Putamen (tissue), 1 donor: ENCODE measurements at places on chromosomes 13 and 19.

GRCh38 chr13:43822969-43823368 lies 36.2 kb upstream of the ENOX1 start:
- no peak for DNase-seq

- DNase-seq: peak; percentile 16
These were observed 237.4 kb downstream of the RGCC start for GRCh38 chr13:41694545-41695301.

GRCh38 chr13:23679220-23679619 lies 109.0 kb downstream of the TNFRSF19 start:
- DNase-seq: no peak

DNA sequence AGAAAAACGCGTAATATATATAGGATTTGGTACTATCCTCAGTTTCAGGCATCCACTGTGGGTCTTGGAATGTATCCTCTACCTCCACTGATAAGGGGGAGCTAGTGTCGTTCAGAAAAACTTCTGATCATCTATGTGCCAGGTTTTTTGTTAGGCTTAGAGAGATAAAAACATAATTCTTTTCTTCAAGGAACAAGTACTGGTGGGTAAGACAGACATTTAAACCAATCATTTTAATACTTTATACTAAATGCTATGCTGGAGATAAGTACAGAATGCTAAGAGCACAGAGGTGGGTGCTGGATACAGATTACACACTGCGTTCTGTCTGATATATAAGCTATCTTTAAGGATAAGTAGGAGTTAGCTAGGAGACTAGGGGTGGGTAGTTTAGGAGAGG lies 166.1 kb downstream of the PDS5B start:
- DNase-seq: peak; percentile 5

DNA sequence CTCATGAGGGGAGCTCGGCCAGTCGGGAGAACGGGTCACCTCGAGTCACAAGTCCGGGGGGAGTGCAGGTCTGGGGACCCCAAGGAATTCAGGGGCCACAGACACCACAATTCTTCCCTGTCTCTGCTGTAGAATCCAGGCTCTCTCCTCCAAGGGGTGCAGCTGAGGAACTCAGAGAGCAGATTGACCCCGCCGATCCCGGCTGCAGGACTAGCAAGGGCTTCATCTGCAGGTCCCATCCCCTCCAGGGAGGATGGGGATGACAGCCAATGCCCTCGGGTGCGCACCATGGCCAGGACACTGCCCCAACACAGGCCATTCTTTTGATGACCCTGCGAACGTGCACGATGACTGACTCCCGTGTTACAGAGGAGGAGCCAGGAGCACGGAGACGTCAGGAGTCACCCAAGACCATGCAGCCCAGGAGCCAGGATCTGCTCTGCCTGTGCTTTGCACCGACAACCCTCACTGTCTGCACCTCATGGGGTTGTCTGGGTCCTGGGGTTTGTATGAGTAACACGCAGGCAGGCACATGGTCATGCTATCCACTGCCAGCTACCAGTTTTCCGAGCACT lies 48.5 kb upstream of the TUBGCP3 start:
- DNase-seq: no peak

- DNase-seq: no peak
These were observed 415.3 kb downstream of the IRS2 start for GRCh38 chr13:109371066-109371465.

DNA sequence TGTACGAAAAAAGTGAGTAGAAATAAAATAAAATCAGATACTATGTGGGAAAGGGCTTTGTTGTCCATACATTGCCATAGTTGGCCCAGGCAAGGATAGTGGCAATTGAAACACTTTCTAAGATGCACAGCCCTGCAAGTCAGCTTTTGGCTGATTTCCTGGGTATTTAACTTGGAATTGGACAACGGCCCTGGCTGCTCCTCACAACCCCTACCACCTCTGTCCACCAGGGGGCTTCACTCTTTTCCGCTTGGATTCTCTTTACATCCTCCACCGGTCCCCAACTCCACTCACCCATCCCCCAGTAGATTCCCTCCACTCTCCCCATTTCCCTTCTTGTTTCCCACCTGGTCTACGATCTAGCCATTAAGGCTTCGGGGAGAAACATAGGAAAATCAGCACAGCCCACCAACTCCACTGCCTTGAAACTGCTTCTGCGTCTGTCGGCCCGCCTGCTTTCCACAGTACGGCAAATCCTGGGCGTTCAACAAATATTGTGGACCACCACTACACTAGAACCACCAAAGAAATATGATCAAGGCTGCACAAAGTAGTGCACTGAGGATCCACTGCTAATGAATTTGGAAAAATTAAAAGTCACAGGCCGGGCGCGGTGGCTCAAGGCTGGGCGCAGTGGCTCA lies 48.6 kb upstream of the GTF3A start:
- peak; percentile 15 for DNase-seq

DNA sequence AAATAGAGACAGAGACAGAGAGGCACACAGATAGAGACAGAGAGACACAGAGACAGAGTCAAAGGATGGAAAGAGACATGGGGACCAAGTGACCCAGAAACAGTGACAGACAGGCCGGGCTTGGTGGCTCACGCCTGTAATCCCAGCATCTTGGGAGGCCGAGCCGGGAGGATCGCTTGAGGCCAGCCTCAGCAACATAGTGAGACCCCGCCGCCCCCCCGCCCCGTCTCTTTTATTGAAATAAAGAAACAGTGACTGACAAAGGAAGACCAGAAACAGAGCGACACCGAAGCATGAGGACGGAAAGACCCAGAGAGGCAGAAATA lies 848 bp upstream of the NECTIN2 start:
- no peak for DNase-seq

GRCh38 chr13:41916173-41916954 lies 44.5 kb downstream of the VWA8 start:
- peak; percentile 26 for DNase-seq

GRCh38 chr19:18029617-18030338 lies 21.8 kb downstream of the ARRDC2 start:
- DNase-seq: peak; percentile 63
